Activated T-helper 2 cell treated with anti-CD3 and anti-CD28 coated beads, Interferon-gamma antibody, Interleukin-2, Interleukin-4, amounts not matched to agents 10 μg/mL and 5 μg/mL and 100 μg/mL, durations not matched to agents 14 hours and 24 hours and 36 hours (primary cell): ENCODE measurements at places on chromosomes 11 and 22.
A peak's percentile ranks its signal among the peaks of the same experiment; 100 is the strongest.

DNA sequence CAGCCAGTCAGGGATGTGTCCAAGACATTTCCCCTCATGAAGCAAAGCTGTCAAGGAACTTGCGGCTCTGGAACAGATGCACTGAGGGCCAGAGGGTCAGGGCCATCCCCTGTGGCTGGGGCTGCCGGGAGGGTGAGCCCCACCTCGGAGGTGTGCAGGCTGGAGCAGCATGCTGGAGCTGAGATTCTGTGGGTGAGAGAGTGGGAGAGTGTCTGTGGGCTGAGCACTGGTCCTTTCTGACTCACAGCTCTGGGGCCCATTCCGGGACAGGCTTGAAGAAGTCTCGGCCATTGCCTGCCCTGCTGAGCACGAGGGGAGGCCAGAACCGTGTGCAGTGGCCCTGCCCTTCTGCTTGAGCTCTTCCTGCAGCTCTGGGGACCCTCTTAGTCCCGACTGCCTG, 2.1 kb downstream of the OMP start:
- H3K27me3 ChIP-seq, result peaks cover 1% of the 10 kb centered on the region
- H3K4me3 ChIP-seq, result no peak overlapping the region
- DNase-seq, result no peak
- no peaks in the 10 kb centered on the region for H3K36me3 ChIP-seq

DNA sequence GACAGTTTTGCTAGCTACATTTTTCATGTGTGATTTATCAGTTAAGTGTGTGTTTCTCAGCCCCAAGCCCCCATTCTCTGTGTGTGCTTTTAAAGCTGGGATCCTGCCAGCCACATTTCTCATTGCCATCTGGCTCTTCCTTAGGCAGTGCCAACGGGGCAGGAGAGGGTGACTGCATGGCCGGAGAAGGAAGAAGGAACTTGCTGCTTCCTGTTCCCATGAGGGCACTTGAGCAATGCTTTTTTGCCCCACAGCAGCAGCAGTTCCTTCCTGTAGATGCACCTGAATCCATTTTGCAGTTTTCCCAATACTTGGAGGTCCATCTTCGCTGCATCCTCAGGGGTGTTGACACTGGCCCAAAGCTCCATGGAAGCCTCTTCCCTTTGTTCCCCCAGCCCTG, 37.5 kb downstream of the TNRC6B start:
- H3K27me3 ChIP-seq, result no peaks in the 10 kb centered on the region
- no peak for DNase-seq
- H3K4me1 ChIP-seq, result peaks cover 63% of the 10 kb centered on the region
- H3K4me3 ChIP-seq, result no peak overlapping the region

DNA sequence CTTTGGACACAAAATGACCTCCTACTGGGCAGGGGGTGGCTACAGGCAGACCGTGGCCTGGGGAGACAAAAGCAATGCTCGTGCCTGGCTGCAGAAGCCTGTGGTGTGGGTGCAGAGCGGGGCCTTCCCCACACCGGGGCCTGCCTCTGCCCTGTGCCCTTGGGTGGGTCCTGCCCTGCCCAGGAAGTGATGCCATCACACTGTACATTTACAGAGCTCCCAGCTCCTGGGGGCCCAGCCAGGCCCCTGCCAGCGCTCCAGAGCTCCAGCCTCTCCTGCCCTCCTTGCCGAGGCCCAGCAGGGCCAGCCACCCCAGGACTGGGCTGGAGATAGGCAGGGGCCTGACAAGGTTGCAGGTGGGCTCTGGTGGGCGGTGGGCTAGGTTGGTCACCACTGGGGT, 40.1 kb downstream of the MUC5B start:
- peaks cover 2% of the 10 kb centered on the region for H3K4me1 ChIP-seq
- no peaks in the 10 kb centered on the region for H3K27me3 ChIP-seq
- H3K36me3 ChIP-seq, result peaks cover 3% of the 10 kb centered on the region
- peak overlapping the region; percentile 79 for H3K27ac ChIP-seq
- DNase-seq, result no peak

DNA sequence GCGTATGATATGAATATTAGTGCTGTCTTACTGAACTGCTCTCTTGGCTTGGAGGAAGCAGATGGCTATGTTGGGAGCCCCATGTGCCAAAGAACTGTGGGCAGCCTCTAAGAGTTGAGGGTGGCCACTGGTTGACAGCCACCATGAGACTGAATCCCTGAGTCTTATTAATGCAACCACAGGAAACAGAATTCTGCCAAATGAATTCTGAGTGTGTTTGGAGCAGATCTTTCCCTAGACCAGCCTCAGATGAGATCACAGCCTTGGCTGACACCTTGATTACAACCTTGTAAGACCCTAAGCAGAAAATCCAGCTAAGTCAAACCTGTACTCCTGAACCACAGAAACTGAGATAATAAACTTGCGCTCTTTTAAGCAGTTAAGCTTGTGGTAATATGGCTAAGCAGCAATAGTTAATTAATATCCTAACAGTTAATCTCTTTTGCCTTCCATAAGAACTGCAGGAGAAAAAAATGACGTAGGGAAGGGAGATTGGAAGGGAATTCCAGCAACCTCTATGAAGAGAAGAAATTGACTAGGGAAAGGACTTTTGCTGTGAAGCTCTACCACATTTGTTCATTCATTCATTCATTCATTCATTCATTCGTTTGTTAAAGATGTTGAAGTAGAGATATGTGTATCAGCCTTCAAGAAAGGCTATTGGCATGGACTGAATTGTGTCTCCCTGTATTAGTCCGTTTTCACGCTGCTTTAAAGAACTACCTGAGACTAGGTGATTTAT, 26.8 kb downstream of the ADM start:
- no peak overlapping the region for H3K27ac ChIP-seq
- no peaks in the 10 kb centered on the region for H3K36me3 ChIP-seq
- H3K4me1 ChIP-seq, result peaks cover 3% of the 10 kb centered on the region

DNA sequence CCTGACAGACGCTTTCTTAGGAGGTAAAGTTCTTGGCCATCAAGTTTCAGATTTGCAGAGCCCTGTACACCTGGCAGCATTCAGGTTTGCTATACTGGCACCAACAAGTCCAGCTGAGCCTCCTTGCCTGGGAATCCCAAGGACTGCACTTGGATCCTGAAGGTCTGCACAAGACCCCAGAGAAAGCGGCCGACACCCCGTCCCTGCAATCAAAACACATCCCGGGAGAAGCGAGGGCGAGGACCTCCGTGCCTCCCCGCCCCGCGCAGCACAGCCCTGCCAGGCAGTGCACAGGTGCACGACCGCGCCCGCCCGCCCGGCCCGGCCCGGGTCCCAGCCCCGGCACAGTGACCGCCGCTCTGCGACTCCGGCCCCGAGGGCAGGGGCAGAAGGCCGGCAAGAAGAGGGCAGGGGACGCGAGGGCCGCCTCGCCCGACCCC, 559 bp downstream of the MRTFA start:
- H3K36me3 ChIP-seq, result no peaks in the 10 kb centered on the region
- no peak for DNase-seq
- peak overlapping the region; percentile 70 for H3K27ac ChIP-seq

DNA sequence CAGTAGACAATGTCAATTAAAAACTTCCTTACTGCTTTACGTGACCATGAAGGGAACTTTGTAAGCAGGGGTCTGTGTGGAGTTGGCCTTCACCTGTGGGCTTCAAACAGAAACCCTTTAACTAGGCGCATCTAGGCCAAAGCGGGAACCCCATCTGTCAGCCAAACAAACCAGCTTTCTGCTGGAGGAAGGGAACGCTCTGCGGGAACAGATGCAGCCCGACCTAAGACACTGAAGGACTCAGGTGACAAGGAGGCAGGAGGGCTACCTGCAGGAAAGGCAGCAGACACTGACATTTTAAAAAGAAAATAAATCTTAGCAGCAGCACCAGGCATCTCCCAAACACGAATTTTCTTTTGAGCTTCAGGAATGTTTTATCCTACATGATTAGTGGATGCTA, 78.4 kb downstream of the CADM1 start:
- no peaks in the 10 kb centered on the region for H3K36me3 ChIP-seq
- no peak for DNase-seq

- H3K36me3 ChIP-seq, result no peaks in the 10 kb centered on the region
- no peak overlapping the region for H3K4me3 ChIP-seq
- DNase-seq, result no peak
- no peak overlapping the region for H3K27ac ChIP-seq
- H3K27me3 ChIP-seq, result peaks cover 24% of the 10 kb centered on the region
These were observed 28.1 kb downstream of the ME3 start for GRCh38 chr11:86644291-86644690.

- no peak for DNase-seq
- H3K27me3 ChIP-seq, result no peaks in the 10 kb centered on the region
- H3K36me3 ChIP-seq, result peaks cover 17% of the 10 kb centered on the region
- H3K4me1 ChIP-seq, result peaks cover 16% of the 10 kb centered on the region
These were observed 1.0 kb downstream of the CUL5 start for GRCh38 chr11:108009497-108010370.

DNA sequence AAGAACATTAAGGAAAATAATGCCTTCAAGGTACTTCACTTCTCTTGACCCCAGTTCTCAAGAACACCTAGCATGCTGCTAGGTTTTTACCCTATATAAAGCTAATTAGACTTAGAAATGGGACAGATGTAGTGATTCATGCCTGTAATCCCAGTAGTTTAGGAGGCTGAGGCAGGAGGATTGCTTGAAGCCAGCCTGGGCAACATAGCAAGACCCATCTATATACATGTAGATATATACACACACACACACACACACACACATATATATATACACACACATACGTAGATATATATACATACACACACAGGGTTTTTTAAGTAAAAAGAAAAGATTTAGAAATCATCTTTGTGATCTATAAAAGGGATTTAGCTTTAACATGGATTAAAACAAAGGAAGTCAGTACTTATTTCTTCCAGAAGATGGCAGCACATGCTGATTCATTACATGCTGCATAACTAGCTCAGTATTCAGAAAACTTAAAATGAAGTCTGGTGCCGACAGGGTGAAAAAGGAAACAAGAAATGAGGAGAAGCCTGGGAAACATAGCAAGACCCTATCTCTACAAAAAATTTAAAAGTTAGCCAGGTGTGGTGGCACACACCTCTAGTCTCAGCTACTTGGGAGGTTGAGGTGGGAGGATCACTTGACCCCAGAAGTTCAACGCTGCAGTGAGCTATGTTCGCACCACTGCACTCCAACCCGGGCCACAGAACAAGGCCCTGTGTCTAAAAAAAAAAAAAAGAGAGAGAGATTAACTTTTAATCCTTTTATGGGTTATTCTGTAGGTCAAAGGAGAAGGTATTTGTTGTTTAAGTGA, 28.5 kb upstream of the RBX1 start:
- peaks cover 3% of the 10 kb centered on the region for H3K4me1 ChIP-seq
- no peak for DNase-seq
- no peaks in the 10 kb centered on the region for H3K27me3 ChIP-seq
